ENCODE measurements at places on chromosomes 7 and 10. TPM values are rescaled to one million over a fixed set of nuclear protein-coding genes. Genes with fewer than 3 reads are reported as not detected.

DNA sequence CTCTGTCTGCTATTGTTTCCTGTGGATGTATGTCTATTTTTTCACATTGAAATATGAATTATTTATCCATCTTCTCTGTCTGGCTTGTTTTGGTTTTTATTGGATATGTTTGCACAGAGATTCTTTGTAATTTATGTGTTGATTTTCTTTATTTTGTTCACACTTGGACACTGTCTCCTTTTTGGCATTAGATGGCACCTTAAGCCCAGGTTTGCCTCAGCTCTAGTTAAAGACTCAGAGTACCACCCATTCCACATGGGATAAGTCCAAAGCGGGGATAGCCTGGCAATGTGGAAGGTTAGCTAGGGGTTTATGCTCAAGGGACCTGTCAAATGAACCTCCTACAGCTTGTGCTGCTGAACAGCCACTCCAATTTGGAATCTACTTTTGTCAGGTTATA, 14.1 kb downstream of the FEZF1 start:
- no peak for DNase-seq

- DNase-seq: no peak
These were observed 2.0 kb downstream of the SRGN start for GRCh38 chr10:69089638-69090599.

GRCh38 chr10:28628184-28628893, 49.0 kb upstream of the BAMBI start:
- DNase-seq: peak; percentile 86

The C10orf67 gene
- total RNA-seq: 0.75 TPM
